ENCODE measurements at places on chromosomes 5 and 9. TPM values are rescaled to one million over a fixed set of nuclear protein-coding genes. Genes with fewer than 3 reads are reported as not detected.

DNA sequence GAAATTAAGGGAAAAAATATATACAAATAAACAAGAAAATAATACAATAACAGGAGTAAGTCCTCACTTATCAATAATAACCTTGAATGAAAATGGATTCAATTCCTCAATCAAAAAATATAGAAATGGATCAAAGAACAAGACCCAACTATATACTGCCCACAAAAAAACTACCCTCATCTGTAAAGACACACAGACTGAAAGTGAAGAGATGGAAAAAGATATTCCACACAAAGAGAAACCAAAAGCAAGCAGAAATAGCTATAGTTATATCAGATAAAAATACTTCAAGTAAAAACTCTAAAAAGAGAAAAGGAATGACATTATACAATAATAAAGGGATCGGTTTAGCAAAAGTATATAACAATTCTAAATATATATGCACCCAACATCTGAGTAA lies 66.5 kb downstream of the KIAA0825 start:
- no peak overlapping the region for H3K4me3 ChIP-seq
- no peaks in the 10 kb centered on the region for H3K4me1 ChIP-seq
- no peaks in the 10 kb centered on the region for H3K36me3 ChIP-seq
- H3K27ac ChIP-seq = no peak overlapping the region
- H3K27me3 ChIP-seq = no peaks in the 10 kb centered on the region

DNA sequence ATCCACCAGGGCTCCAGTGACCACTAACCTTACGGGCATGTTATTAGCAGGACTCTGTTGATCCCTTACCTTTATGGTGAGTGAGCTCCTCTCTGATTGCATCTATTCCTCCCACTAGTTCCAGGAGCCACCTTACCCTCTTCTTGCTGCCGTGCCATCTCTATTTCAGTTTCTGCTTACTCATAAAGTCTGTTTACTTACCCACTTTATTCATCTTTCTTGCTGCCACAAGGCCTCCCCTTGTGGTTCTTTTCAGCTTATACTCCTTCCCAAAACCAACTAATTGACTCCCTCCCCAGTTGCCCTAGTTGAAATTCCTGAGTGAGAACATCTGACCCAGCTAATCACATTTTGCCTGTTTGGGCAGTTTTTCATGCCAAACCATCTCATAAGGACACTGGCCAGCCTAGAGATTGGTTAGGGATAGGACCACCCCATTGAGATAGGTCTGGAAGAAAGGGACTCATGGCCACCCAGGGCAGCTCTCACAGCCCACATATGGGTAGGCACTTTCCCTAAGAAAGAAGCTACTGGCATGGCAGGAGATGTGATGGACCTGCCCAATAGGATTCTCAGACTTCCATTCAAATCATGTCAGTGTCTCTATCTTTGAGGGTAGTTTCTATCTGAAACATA lies 412.7 kb downstream of the EFNA5 start:
- H3K36me3 ChIP-seq = no peaks in the 10 kb centered on the region
- no peaks in the 10 kb centered on the region for H3K4me1 ChIP-seq
- H3K27ac ChIP-seq = no peak overlapping the region
- no peak for DNase-seq
- no peak overlapping the region for H3K4me3 ChIP-seq
- H3K27me3 ChIP-seq = no peaks in the 10 kb centered on the region

Gene SPINK7
- total RNA-seq = not detected

DNA sequence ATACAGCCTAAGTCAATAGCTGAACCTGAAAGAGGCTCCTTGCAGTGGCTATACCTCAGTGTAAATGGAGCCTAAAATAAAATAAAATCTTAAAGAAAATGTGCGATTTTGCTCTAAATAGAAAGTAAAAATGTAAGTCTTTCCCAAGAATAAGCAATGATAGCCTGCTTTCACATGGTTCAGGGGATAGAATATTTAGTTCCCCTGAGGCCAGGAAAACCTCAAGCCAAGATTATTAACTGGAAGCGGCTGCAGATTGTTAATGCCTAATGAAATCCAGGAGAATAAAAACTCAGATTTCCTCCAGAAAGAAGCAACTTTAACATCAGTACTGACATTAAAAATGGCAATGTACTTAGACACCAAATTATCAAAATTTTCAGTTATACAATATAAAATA lies 463.7 kb downstream of the CYLC2 start:
- no peak overlapping the region for H3K4me3 ChIP-seq
- no peaks in the 10 kb centered on the region for H3K27me3 ChIP-seq
- no peak for DNase-seq
- no peaks in the 10 kb centered on the region for H3K4me1 ChIP-seq
- no peaks in the 10 kb centered on the region for H3K36me3 ChIP-seq
- no peak overlapping the region for H3K27ac ChIP-seq

DNA sequence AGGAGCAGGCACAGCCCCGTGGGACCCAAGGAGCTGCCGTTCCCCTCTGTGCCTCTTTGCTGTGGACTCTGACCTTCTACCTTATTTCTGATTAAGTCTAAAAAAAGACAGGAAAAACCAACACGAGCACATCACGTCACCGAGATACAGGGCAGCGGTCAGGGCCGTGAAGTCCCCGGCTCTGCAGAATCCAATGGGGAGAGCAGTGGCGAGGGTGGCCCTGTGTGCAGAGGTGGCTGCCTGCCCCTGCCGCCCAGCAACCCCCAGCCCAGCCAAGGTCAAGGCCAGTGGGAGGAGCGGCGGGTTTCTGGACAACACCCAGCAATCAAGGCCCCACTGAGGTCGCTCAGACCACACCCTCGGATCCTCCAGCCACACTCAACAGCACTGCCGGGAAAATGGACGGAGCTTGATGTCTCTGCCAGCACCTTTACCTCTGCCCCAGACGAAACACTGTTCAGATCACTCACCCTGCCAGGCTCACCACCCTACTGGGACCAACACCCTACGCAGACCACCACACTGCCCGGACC lies 32.7 kb upstream of the SLC9A3 start:
- H3K36me3 ChIP-seq = peaks cover 5% of the 10 kb centered on the region
- no peak for DNase-seq

- peaks cover 10% of the 10 kb centered on the region for H3K36me3 ChIP-seq
- no peaks in the 10 kb centered on the region for H3K27me3 ChIP-seq
- DNase-seq = no peak
- H3K4me3 ChIP-seq = no peak overlapping the region
- H3K27ac ChIP-seq = no peak overlapping the region
Observed at GRCh38 chr5:149609640-149610219, 28.4 kb downstream of the ARHGEF37 start.

DNA sequence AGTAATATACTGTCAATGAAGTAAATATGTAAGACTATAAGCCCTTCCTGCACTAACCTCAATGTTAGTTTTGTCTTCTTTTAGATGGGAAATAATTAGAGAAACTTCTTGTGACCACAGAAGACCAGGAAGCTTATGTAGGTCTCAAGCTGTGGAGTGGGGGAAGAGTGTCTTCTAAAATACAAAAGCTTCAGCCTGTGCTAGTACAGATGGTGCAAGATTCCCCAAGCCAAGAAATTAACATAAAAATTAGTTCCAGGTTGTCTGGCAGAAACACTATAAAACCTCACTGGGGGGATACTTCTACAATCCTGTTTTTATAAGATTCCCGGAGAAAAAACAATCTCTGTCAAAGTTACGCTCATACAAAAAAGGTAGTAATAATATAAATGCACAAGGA lies 103.6 kb downstream of the FNBP1 start:
- H3K36me3 ChIP-seq = no peaks in the 10 kb centered on the region
- H3K27me3 ChIP-seq = no peaks in the 10 kb centered on the region
- H3K4me1 ChIP-seq = no peaks in the 10 kb centered on the region
- no peak overlapping the region for H3K27ac ChIP-seq

DNA sequence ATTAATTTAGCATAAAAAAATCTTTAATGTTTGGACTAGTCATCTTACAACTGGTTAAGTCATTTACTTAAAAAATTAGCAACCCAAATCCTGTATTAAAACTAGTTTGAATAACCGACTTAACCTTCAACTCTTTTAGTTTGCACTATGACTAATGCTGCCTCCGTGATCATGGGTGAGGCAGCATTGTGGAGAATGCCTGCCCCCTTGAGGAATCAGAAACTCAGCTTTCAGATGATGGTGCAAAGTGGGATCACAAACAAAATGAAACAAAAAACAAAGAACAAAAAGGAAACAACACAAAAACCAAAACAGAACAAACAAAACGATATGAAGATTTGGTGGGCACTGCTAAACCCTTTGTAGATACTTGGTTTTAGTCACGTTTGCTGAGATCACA lies 127.0 kb upstream of the PALM2AKAP2 start:
- no peaks in the 10 kb centered on the region for H3K4me1 ChIP-seq
- no peaks in the 10 kb centered on the region for H3K36me3 ChIP-seq
- H3K4me3 ChIP-seq = no peak overlapping the region
- DNase-seq = peak; percentile 32
- H3K27ac ChIP-seq = no peak overlapping the region
- H3K27me3 ChIP-seq = peaks cover 26% of the 10 kb centered on the region

DNA sequence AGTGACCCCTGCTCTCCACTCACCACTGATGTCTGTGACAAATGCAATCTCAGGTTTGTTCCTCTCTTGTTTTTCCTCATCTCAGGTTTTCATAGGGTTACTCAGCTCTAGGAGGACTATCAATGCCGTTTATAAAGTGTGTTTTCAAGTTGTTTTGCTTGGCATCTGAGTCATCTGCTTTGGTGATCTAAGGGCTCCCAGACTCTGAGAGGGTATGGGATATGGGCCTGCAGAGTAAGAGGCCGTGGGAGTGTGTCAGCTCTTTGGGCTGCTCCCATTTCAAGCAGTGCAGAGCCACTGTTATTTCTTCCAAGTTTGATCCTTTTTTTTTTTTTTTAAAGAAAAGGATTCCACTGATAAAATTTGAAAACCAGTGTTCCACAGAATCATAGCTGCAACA lies 46.3 kb downstream of the NNT start:
- no peaks in the 10 kb centered on the region for H3K4me1 ChIP-seq
- H3K36me3 ChIP-seq = peaks cover 3% of the 10 kb centered on the region
- no peaks in the 10 kb centered on the region for H3K27me3 ChIP-seq
- no peak overlapping the region for H3K27ac ChIP-seq

DNA sequence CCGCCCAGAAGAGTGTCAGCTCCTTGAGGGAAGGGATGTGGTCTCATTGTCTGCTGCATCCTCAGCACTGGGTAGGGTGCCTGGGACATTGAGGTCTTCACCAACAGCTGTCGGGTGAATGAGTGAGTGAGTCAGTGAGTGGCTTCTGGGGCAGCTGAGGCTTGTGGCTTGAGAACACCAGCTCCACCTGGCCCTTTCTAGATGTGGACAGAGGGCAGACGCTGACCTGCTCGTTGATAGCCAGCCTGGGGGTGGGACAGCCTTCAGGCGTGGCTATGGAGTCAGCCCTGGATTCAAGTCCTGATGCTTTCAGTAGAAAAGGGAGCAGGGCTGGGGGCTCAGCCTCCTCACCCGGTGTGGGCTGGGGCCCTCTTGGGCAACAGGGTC lies 215.1 kb downstream of the C9orf50 start:
- DNase-seq = no peak
- H3K4me3 ChIP-seq = no peak overlapping the region
- H3K4me1 ChIP-seq = peaks cover 29% of the 10 kb centered on the region

DNA sequence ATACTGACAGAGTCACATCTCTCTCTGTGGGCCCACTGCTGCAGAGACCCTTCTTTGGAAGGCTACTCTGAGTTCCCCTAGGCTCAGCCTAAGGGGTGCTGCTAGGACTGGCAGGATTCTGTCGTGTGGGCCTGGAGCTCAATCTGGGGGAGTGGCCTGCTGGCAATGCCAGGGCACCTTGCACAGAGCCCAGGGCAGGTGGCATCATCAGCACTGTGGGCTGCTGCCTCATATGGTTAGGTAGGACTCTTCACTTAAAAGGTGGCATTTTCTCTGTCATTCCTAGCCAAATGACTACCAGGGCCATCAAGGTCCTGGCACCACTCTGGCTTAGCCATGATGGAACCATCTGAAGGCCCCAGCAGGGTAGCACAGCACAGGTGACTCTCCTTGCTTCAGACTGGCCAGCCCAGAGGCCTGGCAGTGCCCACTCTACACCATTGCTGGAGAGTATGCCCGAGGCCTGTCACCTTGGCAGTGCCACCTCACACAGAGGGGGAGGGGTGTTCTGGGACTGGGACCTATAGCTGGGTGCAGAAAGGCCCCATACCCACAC lies 21.9 kb downstream of the PITX1 start:
- no peak for DNase-seq
- H3K4me1 ChIP-seq = peaks cover 6% of the 10 kb centered on the region
- no peak overlapping the region for H3K27ac ChIP-seq
- no peaks in the 10 kb centered on the region for H3K36me3 ChIP-seq

GRCh38 chr5:147453875-147454814 lies 55.7 kb downstream of the DPYSL3 start:
- H3K4me1 ChIP-seq = peaks cover 8% of the 10 kb centered on the region
- peak overlapping the region; percentile 0 for H3K27ac ChIP-seq
- H3K4me3 ChIP-seq = peak overlapping the region; percentile 92
- peaks cover 26% of the 10 kb centered on the region for H3K36me3 ChIP-seq

DNA sequence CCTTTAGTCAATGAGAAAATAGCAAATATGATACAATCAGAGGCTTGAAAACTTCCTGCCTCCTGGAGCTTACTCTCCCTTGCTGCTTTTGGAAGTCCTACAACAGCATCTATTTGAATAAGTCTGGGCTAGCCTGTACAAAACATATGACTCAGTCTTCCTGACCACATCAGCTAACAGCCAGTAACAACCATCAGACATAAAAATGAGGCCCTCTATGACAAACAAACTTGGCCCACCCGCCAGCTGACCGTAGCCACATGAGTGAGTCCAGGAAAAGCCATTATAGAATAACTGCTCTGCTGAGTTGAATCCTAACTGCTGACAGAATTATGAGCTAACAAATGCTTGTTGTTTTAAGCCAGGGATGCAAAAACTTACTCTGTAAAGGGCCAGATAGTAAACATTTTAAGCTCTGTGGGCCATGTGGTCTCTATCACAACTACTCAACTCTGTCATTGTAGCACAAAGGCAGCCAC lies 347.6 kb downstream of the PTPRD start:
- H3K27ac ChIP-seq = no peak overlapping the region
- H3K4me3 ChIP-seq = no peak overlapping the region
- DNase-seq = no peak
- no peaks in the 10 kb centered on the region for H3K27me3 ChIP-seq
- no peaks in the 10 kb centered on the region for H3K36me3 ChIP-seq

Gene TEX48
- not detected for total RNA-seq

DNA sequence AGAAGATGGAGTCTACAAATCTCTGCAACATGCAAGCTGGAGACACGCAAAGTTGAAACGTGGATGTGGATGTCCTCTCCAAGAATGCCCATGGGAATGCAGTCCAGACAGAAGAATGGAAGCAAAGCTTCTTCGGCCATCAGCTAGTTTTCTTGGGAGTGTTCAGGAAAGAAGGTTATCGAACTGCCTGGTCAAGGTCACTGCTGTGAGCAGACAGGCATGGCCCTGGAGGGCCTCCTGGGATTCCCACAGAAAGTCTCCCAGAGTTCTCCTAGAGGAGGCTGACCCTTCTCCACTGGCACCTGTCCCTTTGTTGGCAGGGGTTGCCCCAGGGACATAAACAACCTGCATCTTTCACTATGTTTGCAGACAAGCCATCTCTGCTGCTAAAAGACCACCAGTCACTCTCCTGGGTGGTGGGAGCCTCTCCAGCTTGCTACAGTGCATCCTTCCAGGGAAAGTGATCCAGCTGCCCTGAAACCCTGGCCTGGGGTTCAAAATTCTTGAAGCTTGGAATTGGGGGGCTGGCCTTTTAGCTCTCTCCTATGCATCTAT lies 265.8 kb downstream of the SYK start:
- DNase-seq = no peak
- peaks cover 11% of the 10 kb centered on the region for H3K27me3 ChIP-seq
- peaks cover 10% of the 10 kb centered on the region for H3K4me1 ChIP-seq
- no peaks in the 10 kb centered on the region for H3K36me3 ChIP-seq
- H3K27ac ChIP-seq = no peak overlapping the region
- H3K4me3 ChIP-seq = no peak overlapping the region

Gene ADAMTS12
- total RNA-seq = 1.2 TPM
